ENCODE measurements at places on chromosomes 5 and 9.

- no peak for DNase-seq
Observed at GRCh38 chr5:23626961-23627360, 119.6 kb downstream of the PRDM9 start.

- no peak for DNase-seq
Observed at GRCh38 chr9:110599468-110599867, 19.9 kb upstream of the SVEP1 start.

DNA sequence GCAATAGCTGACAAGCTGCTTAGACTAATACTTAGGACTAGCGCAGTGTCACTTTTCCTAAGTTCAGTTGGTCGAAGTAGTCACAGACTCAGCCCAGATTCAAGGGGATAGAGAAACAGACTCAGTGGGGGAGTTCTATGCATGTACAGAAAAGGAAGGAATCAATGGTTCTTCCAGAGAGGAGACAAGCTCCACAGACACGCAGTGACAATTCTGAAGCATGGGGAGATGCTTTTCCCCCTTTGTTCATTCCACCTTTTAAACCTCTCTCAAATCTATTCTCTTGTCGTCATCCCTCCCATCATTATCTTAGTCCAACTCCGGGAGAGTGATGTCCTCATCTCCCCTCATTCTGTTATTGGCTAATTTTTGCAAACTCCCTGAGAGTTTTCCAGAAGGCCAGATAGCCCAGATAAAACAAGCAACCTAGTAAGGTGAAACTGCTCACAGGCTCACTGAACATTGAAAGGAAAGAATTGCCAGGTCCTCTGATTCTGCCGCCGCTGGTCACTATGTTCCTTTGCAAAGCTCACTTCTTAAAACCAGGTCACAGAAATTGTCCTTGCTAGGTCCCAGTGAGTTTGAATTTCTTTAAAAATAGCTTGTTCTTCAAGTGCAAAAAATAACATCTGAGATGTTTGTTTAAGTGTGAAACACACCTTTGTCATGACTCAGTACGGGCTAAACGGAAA lies 13.4 kb upstream of the STRBP start:
- no peak for DNase-seq

DNA sequence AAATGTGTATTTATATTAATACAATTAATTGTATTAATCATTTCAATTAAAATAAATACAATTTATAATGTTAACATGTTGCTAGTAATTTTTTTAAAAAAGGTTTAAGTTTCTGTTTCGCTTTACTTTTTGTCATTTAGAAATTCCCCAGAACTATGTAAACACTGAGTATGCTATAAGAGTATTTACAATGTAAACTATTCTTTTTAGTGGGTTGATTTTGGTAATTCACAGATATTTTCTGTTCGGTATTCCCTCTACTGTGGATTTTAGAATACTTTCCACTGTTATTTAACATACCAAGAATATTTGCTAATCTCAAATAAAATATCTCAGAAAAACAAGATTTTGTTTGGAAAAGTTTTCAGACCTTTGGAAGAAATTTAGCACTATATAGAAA lies 1564.4 kb downstream of the EFNA5 start:
- DNase-seq, result no peak

- DNase-seq, result no peak
Observed at GRCh38 chr5:124662181-124662781, 84.2 kb downstream of the ZNF608 start.

GRCh38 chr9:97855899-97856298 lies 2.9 kb downstream of the FOXE1 start:
- no peak for DNase-seq

DNA sequence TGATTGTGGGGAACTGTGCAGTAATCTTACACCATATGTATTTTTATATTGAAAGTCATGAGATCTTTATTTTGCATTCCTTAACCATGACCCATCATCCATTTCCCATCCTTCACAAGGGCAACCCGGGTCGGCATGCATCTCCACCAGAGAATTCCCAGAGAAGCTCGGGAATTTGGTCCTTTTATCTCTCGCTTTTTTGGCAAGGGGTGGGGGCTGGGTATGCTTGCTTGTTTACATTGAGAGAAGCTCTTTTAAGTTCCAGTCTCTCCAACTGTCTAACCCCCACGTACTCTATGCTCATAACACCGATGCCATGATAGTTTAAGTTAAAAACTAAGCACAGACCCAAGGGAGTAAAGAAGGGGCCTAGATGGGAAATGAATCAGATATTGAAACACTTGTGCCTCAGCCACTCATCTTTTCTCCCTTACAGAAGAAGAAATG lies 109.9 kb upstream of the NFIB start:
- DNase-seq, result no peak

GRCh38 chr5:128965011-128965637 lies at the start of gene SLC27A6:
Gene SLC27A6 (plus strand): TSS chr5:128965488. CDS start chr5:128966138, 650 bp downstream.
- peak; percentile 22 for DNase-seq

DNA sequence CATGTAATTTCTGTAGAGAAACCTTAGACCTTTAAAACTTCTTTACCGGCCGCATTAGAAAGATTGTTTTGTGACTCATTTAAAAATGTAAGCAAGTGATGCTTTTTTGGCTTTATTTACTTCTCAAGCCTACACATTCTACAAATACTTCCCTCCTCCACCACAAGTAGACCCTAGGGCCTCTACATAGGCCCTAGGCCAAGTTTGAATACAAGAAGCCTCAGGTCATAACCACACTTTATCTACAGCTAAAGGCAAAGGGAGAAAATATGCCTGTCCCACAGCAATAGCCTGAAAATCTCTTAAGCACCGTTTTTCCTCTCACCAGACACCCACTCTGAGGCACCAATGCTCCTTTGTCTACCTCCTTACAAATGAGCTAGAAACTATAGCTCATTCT lies 53.9 kb downstream of the CSNK1A1 start:
- no peak for DNase-seq

GRCh38 chr9:136673088-136673974 lies 10.6 kb downstream of the EGFL7 start:
- no peak for DNase-seq

DNA sequence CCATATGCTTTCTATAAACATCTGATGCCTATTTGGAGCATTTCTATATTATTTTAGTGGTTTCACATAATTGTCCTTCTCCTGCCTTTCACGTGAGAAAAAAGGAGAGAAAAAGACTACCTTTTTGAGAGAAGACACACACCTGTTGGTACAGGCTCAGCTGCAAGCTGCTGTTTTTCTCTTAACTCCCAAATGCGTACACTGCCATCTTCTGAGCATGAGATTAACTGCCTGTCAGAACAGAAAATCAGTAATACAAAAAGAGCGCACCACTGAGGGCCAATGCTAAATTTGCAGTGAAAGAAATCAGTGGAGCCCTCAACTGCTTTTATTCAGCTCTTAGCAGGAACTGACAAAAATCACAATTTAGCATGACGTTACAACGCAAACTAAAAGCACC lies 54.9 kb downstream of the WDR41 start:
- DNase-seq, result no peak

DNA sequence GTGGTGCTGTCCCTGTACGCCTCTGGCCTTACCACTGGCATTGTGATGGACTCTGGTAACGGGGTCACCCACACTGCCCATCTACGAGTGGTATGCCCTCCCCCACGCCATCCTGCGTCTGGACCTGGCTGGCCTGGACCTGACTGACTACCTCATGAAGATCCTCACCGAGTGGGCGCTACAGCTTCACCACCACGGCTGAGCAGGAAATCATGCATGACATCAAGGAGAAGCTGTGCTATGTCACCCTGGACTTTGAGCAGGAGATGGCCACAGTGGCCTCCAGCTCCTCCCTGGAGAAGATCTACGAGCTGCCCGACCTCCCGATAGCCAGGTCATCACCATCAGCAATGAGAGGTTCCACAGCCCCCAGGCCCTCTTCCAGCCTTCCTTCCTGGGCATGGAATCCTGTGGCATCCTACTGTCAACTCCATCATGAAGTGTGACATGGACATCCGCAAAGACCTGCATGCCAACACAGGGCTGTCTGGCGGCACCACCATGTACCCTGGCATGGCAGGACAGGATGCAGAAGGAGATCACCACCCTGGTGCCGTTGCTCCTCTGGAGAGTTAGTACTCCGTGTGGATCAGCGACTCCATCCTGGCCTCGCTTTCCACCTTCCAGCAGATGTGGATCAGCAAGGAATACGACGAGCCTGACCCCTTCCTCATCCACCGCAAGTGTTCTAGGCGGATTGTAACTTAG lies 434.2 kb upstream of the RGMB start:
- DNase-seq, result no peak

DNA sequence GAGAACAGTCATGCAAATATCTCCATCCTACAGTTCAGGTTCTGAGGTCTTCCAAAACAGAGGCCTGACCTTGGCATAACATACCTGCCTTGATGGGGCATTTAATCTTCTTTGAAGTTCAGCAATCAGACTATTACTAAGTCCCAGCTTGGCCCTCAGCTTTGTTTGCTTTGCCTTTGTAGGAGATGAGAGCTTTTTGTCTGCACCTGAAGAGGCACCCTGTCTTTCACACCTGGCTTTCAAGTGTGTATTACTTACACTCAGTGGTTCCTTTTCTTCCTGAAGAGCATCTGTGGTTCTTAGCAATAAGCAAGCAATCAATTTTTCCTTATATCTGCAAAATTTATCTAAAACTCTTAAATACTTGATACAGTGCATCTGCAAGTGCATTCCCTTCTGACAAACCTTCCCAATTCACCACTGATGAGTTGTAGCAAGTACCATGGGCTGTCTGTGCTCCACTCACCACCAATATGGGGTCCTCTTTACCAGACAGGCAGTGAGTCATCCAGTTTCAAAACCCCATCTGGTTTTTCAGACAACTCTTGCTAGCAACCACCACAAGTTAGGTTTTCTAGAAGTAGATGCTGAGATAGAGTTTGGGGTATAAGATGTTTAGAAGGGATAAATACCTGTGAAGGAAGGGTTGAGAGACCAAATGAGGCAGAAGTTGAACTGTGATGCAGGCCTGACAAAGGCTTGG lies 100.2 kb downstream of the HINT1 start:
- DNase-seq, result no peak

- no peak for DNase-seq
Observed at GRCh38 chr5:44178414-44178813, 210.8 kb downstream of the FGF10 start.

GRCh38 chr9:122265149-122265915 lies 650 bp downstream of the MRRF start:
- peak; percentile 24 for DNase-seq

DNA sequence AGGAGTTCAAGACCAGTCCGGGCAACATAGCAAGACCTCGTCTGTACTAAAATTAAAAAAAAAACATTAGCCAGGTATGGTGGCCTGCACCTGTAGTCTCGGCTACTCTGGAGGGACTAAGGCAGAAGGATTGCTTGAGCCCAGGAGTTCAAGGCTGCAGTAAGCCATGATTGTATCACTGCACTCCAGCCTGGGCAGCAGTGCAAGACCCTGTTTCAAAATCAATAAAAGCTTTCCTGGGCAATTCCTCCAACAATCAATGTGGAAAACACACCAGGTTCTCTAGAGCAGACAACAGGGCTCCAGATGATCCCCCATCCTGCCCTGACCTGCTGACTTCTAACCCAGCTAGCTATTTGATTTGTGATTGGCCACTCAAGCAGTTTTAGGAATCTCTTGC lies 1.2 kb downstream of the AK8 start:
- no peak for DNase-seq

- DNase-seq, result no peak
Observed at GRCh38 chr5:178464431-178465048, 125.7 kb downstream of the COL23A1 start.

GRCh38 chr5:113047234-113047633 lies 70.6 kb downstream of the DCP2 start:
- DNase-seq, result no peak

- DNase-seq, result peak; percentile 46
Observed at GRCh38 chr9:89278997-89279739, 31.8 kb upstream of the CKS2 start.

DNA sequence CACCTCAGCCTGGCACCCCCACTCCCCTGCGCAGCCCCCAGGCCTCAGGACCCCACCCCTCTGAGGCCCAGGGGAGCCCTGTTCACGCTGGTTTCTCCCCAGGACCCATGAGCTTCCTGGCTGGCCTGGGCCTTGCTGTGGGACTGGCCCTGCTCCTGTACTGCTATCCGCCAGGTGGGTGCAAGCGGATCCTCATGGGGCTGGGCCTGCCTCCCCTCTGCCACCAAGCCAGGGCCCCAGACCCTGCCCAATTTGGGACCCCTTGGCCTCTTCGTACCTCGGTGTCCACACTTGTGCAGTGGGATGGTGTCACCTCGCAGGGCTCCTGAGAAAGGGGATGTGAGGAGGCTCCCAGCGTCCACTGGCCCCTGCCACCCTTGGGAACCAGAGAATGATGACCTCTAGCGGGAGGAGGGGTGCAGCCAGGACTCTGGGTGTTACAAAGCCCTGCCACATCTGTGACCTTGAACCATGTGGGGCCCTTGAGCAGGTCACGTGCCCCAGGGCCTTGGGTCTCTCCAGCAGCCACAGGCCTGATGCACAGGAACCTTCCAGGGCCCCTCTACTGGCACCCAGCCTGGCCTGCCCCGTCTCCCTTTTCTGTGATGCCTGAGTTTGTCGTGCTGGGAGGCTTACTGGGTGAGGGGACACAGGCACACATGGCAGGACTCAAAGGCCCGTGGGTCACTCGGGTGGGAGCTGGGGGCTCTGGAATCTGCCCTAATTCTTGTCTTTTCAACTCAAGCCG lies 16.3 kb downstream of the CARD19 start:
- DNase-seq, result no peak

GRCh38 chr5:87354496-87354895 lies 58.2 kb downstream of the CCNH start:
- no peak for DNase-seq

DNA sequence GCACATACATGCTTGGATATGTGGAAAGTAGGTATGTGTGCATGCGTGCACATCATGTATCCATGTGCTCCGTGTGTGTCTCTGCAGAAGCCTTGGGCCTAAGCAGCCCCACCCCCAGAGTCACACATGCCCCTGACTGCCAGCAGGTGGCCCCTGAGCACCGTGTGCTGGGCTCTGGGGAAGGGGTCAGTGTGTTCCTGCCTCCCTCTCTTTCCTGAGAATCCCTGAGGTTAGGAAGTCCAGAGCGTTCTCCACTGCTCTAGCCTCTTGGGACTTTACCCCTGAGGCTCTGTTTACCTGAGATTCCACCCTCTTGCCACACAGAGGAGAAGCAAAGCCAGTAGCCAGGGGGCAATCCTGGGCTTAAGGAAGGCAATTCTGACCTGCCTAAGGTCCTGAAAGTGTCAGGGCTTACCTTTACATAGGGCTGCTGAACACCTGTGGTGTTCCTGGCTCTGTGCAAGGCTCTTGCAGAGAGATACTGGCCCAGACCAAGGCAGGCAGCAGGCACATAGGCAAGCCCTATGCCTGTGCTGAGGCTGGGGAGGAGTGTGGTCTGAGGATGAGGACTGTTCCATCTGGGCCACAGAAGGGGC lies 207.3 kb downstream of the TMEM38B start:
- peak; percentile 81 for DNase-seq

DNA sequence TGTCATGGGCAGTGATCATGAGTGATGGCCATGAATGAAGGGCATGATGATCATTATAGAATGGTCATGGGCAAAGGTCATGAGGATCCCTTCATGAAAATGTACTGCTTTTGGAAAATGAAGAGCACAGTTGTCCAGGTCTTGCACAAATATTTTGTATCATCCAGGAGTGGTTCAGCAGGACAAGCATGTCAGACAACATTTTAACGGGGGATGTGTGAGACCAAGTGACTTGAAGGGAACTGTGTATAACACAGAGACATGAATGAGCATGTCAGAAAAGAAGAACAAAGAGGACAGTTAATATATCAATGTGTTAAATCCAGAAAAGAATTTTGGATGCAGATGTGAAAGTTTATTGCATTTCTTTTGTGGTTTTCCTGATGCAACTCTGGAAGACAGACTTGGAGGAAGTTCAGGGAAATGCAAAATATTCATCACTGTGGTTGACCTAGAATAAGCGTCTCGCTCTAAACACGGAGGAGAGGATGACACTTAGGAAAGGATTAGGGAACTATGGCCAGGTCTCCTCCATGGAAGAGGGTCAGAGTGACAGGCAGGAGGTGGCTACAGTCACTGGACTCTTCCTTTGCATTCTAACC lies 116.1 kb upstream of the IRX4 start:
- no peak for DNase-seq
